ENCODE measurements at places on chromosomes 2 and 18. TPM values are rescaled to one million over a fixed set of nuclear protein-coding genes. Genes with fewer than 3 reads are reported as not detected.

GRCh38 chr2:173752152-173752551 lies 213.0 kb downstream of the SP3 start:
- DNase-seq, result no peak

DNA sequence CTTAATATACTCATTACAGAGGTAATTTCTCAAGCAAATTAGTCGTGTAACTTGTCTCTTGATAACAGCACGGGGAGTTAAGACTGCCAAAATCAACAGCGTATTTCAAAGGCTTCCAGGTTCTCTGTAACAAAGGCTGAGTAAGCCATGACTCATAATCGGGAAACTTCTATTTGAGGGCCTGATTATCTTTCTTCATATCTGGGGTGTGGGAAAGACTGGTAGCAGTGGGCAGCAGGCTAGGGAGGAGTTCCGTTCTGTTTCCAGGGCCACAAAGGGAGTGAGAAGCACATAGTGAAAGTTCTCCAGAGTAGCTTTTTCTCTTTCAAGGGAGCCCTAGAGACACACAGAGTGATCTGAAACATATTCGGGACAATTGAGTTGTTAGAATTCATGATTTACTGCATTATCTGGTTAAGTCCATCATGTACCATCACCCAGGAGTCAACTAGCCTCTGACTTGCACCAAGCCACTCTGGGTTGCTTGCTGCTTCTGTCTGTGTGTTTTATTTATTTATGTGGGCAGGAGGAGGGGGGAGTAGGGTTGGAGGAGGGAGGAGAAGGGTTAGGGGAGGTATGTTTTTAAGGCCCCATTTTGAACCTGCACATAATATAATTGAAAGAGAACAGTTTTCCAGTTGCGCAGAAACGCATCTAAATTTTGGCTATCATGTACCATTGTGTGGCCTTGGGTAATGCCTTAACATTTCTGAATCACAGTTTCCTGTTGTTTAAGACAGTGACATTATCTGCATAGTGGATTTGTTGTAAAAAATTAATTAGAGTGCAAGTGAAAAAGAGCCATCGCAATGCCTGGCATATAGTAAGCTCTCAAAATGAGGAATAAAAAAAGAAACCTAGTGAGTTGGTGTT lies 80.5 kb upstream of the ITPRID2 start:
- DNase-seq, result peak; percentile 54

DNA sequence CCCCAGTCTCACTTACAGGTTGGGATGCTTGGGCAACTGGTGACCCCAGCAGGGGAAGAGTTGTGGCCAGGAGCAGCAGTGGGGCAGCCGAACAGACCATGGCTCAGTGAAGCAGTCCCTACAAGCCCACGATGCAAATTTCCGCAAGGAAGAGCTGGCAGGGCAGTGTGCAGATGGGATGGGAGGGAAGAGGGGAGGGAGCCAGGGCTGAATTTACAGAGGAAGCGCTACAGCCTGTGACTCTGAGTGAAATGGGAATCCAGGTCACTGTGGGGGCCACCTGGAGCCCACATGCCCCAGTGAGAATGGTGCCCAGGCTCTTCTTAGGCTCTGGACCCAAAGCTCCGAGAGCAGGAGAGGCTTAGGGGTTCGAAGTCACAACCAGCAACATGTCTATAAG lies 27.0 kb upstream of the SELENOI start:
- no peak for DNase-seq

DNA sequence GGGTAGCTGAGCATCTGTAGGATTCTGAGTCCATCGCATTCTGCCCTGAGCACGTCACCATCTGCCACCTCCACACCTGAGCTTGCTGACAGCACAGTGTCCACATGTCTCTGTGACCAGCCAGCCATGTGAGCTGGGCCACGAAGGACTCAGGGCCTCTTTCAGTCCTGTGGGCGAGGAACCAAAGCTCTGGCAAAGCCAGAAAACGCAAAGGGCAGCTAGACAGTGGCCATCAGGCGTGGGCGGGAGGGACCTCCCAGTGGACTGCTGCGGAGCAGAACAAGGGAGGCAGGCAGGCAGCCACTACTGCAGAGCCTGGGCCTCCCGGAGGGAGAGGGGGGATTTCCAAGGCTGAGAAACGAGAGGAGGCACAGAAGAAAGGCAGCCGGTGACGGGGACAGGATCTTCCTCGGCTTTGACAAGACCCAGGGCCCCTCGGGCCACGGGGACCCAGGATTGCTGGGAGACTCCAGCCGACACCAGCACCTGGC lies 274.6 kb upstream of the SALL3 start:
- DNase-seq, result no peak

GRCh38 chr2:6107290-6107689 lies 415.1 kb downstream of the SOX11 start:
- DNase-seq, result no peak

DNA sequence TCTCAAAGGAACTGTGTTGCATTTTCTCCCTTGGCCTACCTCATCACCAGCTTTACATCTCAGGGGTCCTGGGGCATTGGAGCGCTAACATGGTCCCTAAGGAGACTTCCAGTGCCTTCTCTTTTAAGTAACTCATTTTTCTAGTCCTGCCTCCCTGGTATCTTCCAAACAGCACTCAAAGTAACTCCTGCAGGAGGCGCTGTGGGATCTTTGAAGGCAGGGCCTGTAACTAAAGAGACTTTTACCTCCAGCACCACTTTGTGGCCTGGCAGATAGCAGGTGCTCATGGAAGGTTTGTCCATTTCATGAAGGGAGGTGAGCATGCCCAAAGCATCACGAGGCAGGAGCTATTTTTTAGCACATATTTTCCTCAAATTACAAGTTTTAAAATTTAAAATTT lies 411.0 kb upstream of the GYPC start:
- DNase-seq, result no peak

DNA sequence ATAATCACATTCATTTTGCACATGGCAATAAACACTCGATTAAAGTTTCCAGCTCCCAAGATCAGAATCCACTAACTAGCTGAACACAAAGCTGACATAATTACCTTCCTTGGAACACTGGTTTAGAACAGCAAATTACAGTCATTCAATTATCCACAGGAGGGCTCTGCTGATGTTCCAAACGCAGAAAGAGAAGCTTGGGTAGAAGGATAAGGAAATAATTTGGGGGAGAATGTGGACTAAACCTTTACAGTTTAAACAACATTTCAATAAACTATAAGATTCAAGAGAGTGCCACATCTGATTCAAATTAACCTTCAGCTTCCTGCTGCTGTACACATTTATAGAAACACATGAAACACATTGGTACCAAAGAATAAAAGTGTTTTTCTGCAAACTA lies 67.8 kb upstream of the ARL4C start:
- peak; percentile 49 for DNase-seq

DNA sequence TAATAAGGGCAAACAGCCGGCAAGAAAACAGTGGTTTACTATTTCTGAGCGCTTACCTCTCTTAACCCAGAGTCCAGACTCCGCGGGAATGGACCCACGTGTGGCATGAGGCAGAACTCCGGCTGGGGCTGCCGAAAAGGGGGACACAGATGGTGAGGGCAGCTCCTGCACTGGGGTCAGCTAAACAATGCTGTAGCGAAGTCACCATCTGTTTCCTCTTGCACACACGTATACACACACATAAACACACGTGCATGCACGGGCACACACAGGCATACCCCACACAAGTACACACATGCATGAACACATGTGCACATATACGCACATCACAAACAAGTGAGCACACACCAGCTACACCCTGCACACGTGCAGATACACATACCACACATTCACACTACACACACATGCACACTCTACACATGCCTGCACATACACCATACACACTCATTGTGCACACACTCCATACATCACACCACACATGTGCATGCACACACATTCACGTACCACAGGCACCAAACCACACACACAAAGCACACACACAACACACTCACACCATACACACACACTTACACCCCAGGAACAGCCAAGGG lies 105.9 kb upstream of the ID2 start:
- no peak for DNase-seq

- DNase-seq, result no peak
Measured at GRCh38 chr18:35619464-35619863, 37.9 kb downstream of the GALNT1 start.

DNA sequence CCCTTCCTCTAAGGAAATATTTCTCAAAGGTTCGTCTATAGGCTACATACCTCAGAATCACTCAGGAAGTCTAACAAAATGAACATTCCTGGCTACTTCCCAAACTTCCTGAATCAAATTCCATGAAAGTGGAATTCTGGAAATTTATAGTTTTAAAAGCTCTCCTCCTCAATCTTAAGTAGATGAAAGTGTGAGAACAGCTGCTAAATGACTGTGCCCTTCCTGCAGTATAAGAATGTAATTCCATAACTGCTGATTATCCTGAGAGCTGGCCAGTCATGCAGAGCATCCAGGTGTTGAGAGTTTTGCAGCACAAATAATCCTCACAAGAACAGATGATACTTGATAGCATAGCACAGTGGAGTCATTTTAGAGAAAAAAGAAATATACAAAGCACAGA lies 265.0 kb downstream of the KCNJ3 start:
- no peak for DNase-seq

DNA sequence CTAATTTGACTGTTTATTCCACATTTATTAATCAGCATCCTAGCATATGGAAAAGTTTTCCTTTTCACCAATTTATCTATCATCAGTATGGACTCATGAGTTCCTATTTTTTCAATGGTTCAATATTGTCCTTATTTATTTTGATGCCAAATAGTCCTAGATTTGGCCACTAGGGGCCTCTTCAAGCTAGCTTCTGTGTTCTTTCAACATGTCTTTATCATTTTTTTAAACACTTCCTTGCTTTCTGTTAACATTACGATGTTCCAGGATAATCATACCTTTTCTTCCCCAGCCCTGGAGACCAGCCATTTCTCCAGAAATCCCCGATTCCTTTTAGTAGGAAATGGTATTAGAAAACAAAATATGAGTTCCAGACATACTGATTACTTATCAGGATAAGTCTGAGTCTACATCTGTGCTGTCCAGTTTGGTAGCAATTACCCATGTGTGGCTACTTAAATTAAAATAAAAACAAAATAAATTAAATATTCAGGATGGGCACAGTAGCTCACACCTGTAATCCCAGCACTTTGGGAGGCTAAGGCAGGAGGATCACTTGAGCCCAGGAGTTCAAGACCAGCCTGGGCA lies 70.6 kb downstream of the RPE start:
- DNase-seq, result peak; percentile 15

DNA sequence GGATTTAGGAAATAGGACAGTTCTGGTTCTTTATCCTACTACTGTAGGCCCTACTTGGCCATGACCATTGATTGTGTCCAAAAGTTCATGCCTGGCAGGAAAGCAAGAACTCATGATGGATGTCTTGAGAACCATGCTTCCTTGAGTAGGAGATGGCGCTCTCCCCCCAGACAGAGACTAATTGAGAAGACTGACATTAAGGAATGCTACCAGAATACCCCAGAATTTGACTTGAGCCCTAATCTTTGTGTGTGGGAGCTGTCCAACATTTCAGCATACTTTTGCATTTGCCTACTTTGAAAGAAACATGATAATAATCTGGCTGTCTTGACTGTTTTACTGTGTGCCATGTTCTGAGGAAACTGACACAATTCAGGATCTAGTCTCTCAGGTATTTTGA lies 23.3 kb downstream of the MAPRE3 start:
- no peak for DNase-seq

DNA sequence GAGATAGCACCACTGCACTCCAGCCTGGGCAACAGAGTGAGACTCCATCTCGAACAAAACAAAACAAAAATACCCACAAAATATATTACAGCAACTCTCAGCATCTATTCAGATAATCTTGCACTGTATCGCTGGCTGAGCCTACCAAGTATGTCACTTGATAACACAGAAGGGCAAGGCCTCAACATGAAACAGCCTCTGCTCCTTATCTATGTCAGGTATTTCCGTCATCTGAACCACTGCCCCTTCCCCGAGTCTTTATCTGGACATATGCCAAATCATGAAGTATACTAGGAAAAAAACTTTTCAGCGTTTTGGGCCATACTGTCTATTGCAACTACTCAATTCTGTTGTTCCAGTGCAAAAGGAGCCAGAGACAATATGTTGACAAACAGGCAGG lies 17.7 kb downstream of the PDIA6 start:
- no peak for DNase-seq

- no peak for DNase-seq
Measured at GRCh38 chr2:230591850-230592249, 120.8 kb upstream of the CAB39 start.

GRCh38 chr18:27843783-27844777 lies 332.9 kb downstream of the CDH2 start:
- DNase-seq, result no peak

DNA sequence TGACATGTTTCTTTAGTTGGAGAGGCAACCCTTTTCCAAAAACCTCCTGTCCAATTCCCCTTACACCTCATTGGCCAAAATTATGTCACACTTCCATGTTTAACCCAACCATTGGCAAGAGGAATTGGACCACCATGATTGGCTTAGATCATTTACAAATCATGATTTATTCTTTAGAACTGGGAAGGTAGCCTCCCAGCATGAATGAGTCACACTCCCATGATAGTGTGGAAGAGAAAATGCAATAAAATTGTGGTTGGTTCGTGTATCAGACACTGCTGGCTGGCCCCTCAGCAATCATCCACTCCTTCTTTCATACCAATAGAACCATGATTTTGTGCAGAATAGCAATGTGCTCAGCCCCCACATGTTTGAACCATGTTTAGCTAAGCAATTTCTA lies 156.6 kb upstream of the ACVR2A start:
- DNase-seq, result no peak

- no peak for DNase-seq
Measured at GRCh38 chr2:148764815-148765214, 110.2 kb upstream of the KIF5C start.

DNA sequence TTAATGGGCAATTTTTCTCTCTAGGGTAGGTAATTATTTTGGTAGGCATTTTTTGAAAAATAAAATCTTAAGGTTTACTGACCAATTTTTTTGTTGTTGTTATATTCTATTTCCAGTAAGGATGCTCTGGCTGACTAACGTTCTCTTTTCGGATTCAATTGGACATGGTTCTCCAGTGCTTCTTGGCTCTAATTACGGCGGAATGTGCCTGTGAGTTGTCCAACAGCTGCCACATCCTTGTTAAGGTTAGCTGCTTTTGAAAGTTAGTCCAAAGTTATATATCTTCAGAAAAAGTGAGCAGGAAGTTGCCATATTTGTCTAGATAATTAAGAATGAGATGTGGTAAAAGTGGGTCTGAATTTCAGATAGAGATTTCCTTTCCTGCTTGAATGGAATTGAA lies 45.8 kb upstream of the SMIM21 start:
- no peak for DNase-seq

- DNase-seq, result peak; percentile 82
Measured at GRCh38 chr2:20097889-20098714, 46.7 kb upstream of the LAPTM4A start.

DNA sequence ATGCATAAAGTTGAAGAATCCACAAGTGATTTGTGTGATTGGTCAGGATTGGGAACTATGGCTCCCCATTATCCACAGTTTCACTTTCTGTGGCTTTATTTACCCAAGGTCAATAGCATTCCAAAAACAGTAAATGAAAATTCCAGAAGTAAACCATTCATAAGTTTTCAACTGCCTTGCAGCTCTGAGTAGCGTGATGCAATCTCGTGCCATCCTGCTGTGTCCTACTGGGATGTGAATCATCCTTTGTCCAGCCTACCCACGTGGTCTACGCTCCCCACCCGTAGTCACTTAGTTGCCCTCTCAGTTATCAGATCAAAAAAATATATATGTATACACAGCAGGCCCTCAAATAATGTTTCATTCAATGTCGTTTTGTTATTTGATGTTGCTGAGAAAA lies 89.0 kb upstream of the DLGAP1 start:
- DNase-seq, result no peak

The SCYGR5 gene
- not detected for polyA plus RNA-seq

The SPATA3 gene
- polyA plus RNA-seq, result not detected

The REG1B gene
- polyA plus RNA-seq, result not detected

The NEMP2 gene
- 3.5 TPM for polyA plus RNA-seq

The CIB4 gene
- polyA plus RNA-seq, result not detected

The CELF4 gene
- not detected for polyA plus RNA-seq

The CYP27A1 gene
- 31.0 TPM for polyA plus RNA-seq

The CRYGD gene
- polyA plus RNA-seq, result not detected
